Left cardiac atrium (tissue), 4 donors: ENCODE measurements at places on chromosomes 4 and X.

DNA sequence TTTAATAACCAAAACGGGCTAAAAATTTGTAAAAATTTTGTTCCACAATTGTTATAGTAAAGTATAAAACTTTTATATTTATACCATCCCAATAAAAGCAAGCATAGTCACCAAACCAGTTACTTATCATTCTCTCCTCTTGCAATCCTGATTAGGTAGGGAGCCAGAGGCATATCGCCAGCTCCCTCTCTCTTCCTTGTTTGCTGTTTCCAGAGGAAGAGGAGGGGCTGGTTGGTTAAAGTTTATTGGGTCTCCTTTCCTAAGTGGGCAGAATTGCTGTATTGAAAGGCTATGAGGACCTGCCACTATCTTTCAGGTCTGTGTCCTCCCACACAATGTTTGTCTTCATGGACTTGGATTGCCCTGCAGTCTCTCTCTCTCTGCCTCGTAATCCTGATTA, 29.6 kb upstream of the BBS12 start:
- no peak for DNase-seq

GRCh38 chrX:3712870-3713224, 602 bp downstream of the PRKX start:
- DNase-seq, result peak; percentile 37

GRCh38 chr4:156733582-156733981, 238.0 kb downstream of the PDGFC start:
- no peak for DNase-seq

- DNase-seq, result no peak
Measured at GRCh38 chr4:183183906-183184535, 85.0 kb downstream of the WWC2 start.

DNA sequence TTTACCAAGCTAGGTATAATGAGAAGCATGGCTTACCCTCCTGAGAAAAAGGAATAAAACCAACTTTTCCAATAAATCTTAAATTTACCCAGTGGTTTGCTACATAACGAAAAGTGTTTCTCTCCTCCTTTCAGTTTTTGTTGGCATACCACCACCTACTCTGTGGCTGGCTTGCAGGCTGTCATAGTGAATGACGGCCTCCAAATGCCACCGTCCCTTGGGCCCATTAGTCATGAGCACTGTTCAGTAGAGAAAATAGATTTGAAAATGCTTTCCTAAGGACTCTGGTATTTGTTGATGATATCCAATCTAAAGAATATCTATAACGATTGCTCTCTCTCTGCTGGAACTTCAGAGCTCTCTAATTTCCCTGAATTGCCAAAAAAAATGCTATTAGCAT, 488.3 kb downstream of the MAGEE1 start:
- DNase-seq, result no peak

GRCh38 chr4:47106561-47106960, 75.2 kb downstream of the GABRB1 start:
- DNase-seq, result no peak

DNA sequence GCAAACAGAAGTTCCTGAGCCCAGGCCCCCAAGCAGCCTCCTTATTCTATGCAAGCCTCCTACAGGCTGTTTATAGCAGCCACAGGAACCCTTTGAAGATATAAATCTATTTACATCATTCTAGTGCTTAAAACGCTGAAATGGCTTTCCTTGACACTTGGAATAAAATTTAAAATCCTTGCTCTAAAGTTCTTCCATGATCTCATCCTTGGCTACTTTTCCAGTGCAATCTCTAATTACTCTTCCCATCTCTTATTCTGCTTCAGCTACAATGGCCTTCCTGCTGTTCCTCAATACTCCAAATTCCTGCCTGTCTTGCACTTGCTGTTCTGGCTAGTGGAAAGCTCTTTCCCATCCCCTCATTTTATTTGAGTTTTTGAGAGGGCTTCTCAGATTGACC, 634.2 kb upstream of the NR3C2 start:
- DNase-seq, result no peak

GRCh38 chr4:23956601-23957364, 66.9 kb upstream of the PPARGC1A start:
- no peak for DNase-seq

- no peak for DNase-seq
Measured at GRCh38 chr4:10625131-10625530, 59.4 kb downstream of the CLNK start.

GRCh38 chr4:69753686-69754085, 6.7 kb downstream of the SULT1B1 start:
- no peak for DNase-seq
